SJSA1 (cell line): ENCODE measurements at places on chromosomes 1 and 21. TPM values are rescaled to one million over a fixed set of nuclear protein-coding genes. Genes with fewer than 3 reads are reported as not detected.

Gene PGLYRP3
- total RNA-seq, result not detected in 2 replicates

Gene CELA2B
- not detected in 2 replicates for total RNA-seq

Gene ATP6V1G3
- total RNA-seq, result not detected in 2 replicates

DNA sequence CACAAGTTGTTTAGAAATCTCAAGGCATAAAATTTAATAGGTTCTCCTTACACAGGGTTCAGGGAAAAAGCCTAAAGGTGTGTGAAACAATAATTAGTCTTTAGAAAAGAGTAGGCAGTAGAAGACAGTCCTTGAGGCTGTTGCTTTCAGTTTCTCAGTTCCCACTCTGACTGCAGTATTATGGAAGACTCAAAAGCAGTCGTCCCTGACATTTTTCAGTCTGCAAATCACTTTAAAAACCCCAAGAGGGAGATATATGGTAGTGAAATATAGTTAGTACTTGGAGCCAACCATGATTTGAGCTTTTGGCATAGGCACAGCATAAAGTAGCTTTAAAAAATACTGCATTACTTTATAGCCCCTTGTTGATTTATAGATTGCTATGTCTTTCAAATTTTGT lies 299.7 kb downstream of the OLFM3 start:
- no peak for DNase-seq

- DNase-seq, result no peak
These were observed 30.1 kb downstream of the RCC2 start for GRCh38 chr1:17409391-17409811.

GRCh38 chr1:15073799-15074308 lies 79.7 kb upstream of the TMEM51 start:
- DNase-seq, result no peak

DNA sequence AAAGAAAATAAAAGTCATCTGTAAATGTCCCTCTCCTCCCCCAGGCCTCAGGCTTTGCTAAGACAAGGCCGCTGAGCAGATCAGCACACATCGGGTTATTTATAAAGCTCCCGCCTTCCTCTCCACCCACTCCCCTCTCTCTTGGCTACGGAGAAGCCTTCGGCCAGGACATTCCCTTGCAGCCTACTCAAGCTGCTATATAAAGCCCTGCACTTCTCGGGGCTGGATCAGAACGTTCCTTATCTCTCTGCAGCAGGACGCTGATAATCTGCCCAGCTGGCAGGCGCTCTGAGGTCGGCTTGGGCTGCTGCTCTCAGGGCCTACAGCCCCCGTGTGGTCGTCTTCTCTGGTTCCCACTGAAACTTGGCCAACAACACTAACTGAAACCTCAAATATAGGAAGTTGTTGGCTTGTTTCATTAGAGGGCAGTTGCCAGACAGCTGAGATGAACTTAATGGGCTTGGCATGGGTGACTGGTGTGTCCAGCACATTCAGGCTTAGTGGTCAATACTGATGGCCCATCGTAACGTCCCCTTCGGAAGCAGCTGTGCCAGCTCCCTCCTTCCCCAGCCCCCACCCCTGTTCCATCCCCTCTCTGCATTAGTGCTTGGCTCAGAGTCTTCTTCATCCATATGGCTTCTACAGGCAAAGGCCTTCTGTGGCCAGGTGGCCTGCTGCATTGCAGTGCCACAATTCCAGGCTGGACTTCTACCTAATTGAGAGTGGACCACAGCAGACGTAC lies 64.6 kb downstream of the IER5 start:
- no peak for DNase-seq

GRCh38 chr1:200917291-200917817 lies 22.7 kb downstream of the INAVA start:
- DNase-seq, result no peak

GRCh38 chr1:48073798-48074530 lies 76.8 kb upstream of the TRABD2B start:
- no peak for DNase-seq

- no peak for DNase-seq
These were observed 155.3 kb downstream of the DISC1 start for GRCh38 chr1:231781892-231782291.

DNA sequence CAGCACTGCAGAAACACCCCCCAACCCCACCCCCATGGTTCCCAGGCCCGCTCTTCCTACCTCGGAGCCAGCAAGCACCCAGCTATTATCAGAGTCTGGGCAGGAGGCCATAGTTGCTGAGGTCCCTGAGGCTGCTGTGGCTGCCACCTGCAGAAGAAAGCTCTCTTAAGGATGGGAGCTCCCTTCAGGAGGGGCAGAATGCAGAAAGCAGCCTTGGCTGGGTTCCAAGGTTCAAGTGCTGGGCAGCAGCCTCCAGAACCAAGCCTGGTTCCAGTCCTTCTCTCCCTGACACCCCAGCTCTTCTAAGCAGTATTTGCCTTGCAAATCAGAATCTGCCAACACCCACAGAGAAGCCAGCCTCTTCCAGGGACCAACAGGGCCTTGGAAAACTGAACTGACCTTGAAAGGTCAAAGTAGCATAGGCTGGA lies 2.3 kb downstream of the PBXIP1 start:
- DNase-seq, result no peak

GRCh38 chr1:91948501-91949355 lies 473 bp upstream of the BRDT start:
- DNase-seq, result no peak

DNA sequence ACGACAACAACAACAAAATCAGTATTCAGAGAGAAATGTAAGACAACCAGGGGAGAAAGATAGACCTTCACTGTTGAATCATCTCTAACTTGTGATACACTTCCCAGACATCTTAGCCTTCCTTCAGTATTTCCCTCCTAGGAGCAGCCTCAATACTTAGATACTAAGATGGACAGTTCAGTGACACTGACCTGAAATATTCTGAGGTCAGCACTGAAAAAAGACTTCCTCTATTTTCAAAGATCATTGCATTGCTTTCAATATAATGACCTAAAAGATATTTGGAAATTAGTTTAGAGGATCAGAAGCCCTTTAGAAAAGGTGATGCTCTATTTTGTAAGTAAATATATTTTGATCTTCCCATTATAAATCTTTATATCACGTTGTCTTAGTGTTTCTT lies 101.0 kb downstream of the MRPL39 start:
- no peak for DNase-seq

GRCh38 chr1:201268604-201269151 lies 14.6 kb upstream of the PKP1 start:
- peak; percentile 68 for DNase-seq

- peak; percentile 93 for DNase-seq
These were observed 51.5 kb downstream of the MAP3K7CL start for GRCh38 chr21:29181799-29182470.

GRCh38 chr1:24964811-24965570 lies 34.9 kb upstream of the RUNX3 start:
- peak; percentile 98 for DNase-seq
